ENCODE measurements at places on chromosomes 4 and X.

DNA sequence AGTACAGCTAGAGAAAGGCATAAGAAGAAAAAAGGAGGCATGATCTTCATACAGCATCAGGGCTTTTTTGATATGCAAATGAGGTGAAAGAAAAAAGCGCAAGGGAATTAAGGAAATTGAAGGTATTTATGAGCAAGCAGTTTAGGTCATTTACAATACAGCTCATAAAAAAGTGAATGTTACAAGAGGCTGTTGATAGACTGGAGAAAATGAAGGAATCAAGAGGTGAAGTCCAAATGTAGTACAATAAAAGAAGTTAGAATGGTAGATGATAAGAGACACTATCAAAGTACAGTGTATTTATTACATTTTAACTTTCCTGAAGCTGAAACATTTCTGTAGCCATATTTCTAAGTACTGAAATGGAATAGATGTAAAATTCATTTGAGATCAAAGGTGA is 1349.5 kb downstream of the ADGRL3 start:
- no peak for DNase-seq

GRCh38 chrX:65642914-65643491 is 24.5 kb upstream of the MSN start:
- no peak for DNase-seq

GRCh38 chr4:114041117-114041475 is 61.6 kb upstream of the ARSJ start:
- no peak for DNase-seq

- no peak for DNase-seq
Measured at GRCh38 chrX:13033193-13033592, 11.2 kb downstream of the FAM9C start.

DNA sequence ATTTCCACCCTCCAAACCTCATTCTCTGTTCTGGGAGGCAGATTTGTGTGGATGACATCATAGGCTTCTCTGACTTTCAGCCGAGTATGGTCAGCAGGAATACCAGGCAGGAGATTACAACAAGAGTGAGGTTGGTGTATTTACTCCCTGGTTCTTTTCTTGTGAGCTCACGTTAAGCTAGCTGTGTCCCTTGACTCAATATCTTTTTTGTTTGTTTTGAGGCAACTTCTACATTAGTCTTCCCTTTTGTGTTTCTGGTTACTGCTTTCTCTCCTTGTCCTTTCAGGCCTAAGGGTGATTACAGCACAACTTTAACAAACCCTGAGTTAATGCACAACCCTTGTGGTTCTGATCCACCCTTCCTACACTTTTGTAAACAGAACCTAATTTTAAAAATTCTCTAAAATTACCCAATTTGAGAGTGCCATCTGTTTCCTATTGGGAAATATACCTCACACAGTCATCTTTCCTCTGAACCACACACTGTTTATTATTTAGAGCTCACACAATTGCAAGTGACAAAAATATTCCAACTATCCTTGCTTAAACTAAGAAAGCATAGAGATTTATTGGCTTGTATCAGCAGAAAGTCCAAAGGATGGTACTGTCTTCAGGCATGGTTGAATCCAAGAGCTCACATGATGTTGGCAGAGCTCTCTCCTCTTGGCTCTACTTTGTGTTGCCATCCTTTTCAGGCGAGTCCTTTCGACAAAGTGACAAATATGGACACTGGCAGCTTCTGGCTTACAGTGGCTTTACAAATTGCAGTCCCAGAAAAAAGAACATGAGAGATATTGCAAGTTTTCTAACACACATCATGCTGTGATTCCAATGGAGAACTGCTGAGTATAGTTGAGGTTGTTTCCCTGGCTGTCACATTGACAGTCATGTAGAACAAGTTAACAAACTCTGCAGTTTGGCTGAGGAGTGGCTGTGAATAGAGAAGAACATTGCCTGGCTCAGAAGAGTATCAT is 150.5 kb upstream of the DDIT4L start:
- no peak for DNase-seq

DNA sequence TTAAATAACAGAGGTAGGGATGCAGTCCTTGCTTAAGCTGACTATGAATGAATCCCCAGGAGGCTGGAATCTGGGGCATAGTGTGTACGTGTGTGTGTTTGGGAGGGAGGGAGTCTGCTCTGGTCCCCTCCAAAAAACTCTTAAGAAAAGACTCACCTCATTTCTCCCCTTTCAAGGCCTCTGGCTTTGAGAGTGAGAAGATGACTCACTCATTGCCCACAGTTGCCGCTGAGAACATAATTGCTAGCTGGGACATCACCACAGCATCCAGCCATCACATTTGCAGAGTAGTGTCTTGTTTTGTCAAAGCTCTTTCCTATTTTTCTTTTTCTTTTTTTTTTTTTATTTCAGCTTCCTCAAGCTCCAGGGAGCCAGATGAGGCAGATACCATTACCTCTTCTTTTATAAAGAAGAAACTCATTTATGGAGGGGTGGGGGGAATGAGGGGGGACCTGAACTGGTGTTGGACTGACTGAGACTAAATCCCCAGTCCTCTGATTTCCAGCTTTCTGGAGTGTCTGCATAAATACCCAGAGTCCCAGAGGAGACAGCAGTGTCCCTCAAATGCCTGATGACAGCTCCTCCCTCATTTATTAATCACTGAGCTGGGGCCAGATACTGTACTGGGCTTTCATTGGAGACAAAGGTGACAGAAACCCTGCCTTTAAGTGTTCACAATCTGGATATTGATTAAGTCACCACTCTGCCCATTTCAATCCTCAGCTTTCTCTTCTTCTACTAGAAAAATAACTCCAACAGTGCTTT is 61.9 kb upstream of the LAS1L start:
- peak; percentile 6 for DNase-seq

DNA sequence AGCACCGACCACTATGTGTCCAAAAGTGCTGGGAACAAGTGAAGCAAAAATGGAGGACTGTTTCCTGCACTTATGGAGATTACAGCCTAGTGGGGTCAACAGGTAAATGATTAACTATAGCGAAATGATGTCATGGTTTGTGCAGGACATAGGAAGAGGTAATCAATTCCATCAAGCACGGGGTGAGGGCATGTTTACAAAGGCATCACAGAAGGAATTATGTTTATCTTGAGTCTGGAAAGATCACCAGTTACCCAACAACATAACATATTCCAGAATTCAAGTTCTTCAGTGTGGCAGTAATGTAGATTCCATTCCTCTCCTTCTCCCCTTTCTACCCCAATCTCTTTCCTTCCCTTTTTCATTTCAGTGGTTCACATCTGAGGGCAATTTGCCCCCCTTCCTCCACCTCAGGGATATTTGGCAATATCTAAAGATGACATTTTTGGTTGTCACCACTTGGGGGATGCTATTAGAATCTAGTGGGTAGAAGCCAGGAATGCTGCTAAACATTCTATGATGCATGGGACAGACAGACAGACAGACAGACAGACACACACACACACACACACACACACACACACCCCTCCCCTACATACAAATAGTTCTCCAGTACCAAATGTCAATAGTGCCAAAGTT is 24.1 kb downstream of the FAM47E start:
- no peak for DNase-seq

GRCh38 chrX:11687157-11687556 is 21.4 kb upstream of the ARHGAP6 start:
- no peak for DNase-seq

DNA sequence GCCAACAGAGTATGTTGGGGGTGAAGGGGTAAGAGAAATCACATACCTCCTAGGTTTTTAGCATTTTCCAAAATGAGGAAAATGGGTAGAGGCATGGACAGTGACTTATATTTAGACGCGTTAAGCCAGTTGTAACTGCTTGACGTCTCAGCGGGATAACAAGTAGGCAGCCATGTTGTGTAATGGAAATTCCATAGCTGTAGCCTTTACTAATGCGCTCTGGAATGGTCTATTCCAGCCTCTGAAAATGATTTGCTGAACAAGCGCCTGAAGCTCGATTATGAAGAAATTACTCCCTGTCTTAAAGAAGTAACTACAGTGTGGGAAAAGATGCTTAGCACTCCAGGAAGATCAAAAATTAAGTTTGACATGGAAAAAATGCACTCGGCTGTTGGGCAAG is 135.5 kb downstream of the PTTG2 start:
- no peak for DNase-seq

- no peak for DNase-seq
Measured at GRCh38 chrX:103953353-103953752, 9.1 kb upstream of the TMSB15B start.

GRCh38 chr4:60682901-60683300 is 517.2 kb upstream of the ADGRL3 start:
- no peak for DNase-seq

All from stimulated activated CD8-positive, alpha-beta memory T cell treated with anti-CD3 and anti-CD28 coated beads, Interleukin-4, amount 100 ng/mL, for 1 hour (primary cell).